ENCODE measurements at places on chromosomes 7 and 10.

DNA sequence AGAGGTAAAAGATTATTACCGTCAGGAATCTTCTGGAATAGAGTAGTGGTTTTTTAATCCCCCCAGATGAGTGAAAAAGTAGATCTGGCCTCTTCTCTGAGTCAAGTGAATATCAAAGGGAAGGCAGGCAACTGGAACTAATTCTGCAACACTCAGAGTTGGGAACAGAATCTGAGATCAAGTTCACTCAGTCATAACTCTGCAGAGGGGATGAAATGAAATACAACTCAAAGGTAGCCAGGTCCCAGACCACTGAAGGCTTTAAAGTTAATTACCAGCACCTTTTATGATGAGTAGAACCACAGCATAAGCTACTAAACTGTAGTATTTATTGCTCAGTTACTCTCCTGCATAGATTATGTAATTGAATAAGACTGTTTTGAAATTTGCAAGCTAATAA, 455.6 kb upstream of the AKR1E2 start:
- no peak for DNase-seq

- peak; percentile 24 for DNase-seq
These were observed 1.0 kb upstream of the PLAC9 start for GRCh38 chr10:80131499-80131901.

DNA sequence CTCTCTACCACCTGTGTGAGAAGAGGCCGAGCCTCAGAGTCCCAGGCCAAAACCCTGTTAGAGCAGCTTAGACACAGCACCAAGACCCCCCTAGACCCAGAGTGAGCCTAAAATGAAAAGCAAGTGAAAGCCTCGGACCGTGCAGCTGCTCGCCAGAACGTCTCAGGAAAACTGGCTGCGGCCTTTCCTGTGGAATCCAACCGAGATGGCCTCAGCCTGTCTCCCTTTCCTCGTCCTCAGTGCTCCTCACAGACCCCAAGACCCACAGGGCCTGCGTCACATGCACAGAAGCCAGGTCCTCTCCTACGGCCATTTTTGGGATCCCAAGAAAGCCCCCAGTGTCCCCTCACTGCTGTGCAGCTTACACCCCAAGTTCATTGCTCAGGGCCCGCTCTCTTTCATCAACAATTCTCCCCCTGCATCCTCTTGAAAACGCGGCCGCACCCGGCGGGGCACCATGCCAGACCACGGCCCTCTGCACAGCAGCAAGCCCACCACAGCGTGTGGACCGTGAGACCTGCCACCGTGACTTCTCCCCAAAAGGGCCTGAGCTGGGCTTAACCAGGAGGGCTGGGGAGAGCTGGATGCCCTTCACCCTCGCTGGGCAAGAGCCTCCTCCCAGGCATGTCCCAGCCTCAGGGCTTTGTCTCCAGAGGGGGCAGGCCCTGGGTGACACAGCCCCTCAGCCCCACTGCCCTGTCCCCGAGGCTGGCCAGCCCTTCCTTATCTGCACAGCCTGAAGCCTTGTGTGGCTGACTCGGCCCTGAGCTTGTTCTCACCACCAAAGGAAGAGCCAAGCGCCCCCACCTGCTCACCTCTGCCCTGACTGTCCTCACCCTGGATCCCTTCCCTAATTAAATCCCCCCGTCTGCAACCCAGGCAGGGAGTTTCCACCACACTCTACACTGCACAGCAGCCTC, 142.9 kb downstream of the PTPRN2 start:
- DNase-seq = no peak

GRCh38 chr7:137328373-137329120, 15.0 kb downstream of the PTN start:
- DNase-seq = no peak

- DNase-seq = no peak
These were observed 11.8 kb downstream of the FAM3C start for GRCh38 chr7:121384265-121384664.

GRCh38 chr7:43648473-43649406, 65.8 kb downstream of the STK17A start:
- peak; percentile 43 for DNase-seq

DNA sequence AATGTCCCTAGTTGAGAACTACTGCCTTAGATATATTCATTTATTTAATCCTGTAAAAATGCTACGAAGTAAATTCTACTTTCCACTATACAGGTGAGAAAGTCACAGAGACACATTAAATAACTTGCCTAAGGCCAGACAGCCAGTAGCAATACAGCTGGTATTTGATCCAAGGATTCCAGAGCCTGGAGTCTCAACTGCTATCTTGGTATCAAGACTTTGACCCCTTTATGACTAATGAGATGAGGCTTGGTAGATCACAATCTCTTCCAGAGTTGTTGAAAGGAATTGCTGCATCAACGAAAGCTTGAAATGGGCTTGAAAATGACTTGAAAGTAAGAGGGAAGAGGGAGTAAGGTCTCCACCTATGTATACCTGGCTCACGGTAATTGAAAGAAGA, 83.3 kb downstream of the ORC5 start:
- DNase-seq = no peak

DNA sequence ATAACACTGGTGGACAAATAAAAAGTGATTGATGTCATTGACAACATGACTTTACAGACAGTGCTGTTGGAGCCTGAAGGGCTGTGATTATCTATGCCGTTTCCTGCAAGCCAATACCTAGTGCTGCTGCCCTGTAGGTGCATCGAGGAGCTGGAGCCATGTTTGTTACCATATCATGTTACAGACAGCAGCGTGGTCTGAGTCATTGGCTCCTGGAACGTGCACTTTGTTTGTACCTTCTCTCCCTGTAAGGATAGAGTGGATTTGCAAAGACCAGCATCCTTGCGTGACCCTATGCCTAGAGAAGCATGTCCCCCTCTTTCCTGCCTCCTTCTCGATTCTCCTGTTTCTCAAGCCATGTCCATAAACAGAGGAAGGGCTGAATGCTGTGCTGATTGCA, 597.2 kb downstream of the TYW1 start:
- no peak for DNase-seq

DNA sequence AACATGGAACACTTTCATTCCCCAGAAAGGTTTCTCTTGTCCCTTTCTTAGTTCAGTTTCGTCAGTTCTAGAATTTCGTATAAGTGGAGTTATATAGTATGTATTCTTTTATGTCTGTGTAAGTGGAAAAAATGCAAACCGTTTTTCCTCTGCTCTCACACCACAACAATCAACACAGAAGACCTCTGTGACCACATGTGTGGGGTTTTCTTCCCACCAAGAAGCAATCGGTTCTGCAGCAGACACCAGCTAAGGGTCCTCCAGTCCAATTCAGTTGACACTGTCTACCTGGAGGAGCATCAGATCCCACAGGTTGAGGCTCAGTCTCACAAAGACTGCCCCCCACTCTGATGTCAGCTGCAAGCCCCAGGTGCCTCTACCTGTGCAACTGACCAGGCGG, 6.2 kb downstream of the CDC123 start:
- no peak for DNase-seq

DNA sequence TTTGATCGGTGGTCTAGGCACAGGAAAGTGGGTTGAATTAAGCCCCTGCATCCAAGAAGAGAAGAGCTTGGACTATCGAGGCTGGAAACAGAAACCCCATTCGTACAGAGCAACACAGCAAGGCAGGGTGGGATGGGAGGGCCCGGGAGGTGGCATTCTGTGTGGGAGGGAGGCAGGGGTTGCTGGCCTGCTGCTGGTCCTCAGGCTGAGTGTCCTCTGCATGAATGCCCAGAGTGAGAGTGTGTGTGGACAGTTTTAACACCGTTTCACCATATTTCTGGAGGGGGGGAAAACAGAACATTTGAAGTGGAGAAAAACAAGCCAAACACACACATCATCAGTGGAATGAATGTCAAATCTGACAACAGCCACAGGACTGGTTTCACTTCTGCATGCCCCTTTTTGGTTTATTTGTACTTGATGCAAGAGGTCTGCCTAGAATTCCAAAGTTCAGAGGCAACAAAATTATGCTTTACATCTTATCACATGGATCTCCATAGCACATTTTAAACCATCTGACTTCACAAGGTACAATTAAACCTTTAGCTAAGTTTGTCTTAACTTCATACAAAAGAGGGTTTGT, 11.1 kb upstream of the ENO4 start:
- DNase-seq = no peak

DNA sequence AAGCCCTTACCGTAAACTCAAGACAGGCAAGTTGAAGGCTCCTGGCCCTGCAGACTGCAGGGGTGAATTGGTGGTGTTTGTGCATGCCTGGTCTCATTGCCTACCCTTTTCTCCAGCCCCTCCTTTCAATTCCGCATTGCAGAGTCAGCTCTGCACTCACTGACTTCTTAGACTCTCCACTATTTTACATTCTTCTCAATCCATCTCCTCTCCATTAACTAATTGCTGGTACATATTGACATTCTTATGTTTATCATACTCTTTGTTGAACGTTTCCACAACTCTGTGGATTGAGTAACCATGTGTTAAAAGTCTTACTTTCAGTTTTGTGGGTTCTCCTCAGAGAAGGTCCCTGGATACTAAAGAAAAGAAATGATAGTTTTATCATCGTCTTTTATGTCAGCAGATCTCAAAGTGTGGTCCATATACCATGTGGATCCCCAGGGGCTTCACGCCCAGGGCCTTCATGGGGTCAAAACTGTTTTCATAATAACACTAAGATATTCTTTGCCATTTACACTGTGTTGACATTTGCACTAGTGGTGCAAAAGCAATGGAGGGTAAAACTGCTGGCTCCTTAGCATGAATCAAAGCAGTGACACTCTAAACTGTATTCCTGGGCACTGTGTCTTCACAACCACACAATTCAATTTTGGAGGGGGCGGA, 135.4 kb upstream of the FZD1 start:
- no peak for DNase-seq

DNA sequence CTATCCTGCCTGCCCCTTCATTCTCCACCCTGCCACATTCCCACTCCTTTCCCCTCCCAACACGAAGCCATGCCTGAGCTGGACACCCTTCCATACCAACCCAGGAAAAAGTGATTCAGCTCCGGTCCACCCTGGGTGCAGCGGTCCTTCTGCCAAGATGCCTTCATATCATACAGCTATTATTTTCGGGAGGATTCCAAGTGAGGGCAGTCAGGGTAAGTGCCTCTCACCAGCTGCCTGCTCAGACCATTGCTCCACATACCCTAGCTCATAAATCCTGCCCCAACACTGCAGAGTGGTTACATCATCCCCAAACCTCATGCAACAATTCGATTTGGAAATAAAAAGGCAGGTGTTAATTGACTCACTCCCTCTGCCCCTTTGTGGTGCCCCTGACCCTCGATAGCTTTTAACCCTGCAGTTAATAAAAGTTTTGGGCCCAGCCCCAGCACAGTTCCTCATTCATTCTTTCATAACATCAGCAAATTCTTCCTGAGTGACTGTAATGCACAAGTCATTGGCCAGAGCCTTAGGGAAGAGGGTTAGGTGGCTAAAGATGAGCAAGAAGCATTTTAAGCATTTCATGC, 42.6 kb downstream of the ZNF503 start:
- DNase-seq = peak; percentile 86

DNA sequence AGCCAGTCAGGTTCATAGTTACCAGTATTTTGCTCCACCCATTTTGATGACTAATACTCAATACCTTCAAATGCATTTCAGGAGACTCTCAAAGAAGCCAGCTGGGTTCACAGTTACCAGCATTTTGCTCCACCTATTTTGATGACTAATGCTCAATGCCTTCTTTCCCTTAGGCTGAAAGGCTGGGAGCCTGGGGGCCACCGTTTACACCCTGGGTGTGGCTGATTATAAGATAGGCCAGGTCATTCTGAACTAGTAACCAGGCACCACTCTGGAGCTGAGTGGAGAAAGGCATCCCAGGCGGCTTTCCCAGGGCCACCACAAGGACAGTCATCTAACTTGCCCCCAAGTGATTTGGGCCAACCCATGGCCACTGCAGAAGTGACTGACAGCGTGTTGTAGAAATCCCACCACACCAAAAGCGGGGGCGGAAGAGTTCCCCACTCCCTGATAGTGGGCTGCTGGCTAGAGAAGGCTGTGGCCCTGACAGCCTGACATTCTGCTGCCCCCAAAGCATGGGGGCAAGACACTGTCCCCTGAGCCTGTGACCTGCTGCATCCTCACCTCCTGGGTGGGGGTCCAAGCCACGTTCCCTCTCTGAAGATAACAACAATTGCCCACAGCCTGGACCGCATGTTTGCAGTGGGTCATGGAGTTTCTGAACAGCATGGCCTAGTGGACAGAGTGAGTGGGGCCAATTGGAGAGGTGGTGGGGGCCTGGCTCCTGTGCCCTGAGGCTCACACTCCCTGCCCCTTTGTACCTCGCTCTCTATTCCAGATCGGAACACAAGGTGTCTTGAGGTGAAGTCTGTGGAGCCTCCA, 23.0 kb upstream of the ZNF488 start:
- peak; percentile 42 for DNase-seq

DNA sequence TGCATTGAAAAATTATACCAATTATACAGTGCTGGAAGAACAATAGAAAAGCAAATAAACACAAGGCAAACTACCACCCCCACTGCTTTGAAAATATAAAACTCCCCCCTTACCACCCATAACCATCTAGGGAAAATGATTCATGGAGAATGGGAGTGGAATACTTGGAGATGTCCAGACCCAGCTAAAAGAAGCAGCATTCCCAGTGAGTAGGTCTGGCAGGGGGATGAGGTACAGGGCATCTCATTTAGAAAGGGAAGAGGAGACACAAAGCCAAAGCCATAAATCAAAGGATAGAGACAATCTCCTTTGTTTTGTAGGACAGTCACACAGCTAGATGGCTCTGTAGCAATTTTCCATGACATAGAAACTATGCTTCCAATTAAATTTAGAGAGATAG, 36.0 kb upstream of the DGKI start:
- no peak for DNase-seq

- peak; percentile 38 for DNase-seq
These were observed 223.0 kb downstream of the AHR start for GRCh38 chr7:17521437-17521836.

DNA sequence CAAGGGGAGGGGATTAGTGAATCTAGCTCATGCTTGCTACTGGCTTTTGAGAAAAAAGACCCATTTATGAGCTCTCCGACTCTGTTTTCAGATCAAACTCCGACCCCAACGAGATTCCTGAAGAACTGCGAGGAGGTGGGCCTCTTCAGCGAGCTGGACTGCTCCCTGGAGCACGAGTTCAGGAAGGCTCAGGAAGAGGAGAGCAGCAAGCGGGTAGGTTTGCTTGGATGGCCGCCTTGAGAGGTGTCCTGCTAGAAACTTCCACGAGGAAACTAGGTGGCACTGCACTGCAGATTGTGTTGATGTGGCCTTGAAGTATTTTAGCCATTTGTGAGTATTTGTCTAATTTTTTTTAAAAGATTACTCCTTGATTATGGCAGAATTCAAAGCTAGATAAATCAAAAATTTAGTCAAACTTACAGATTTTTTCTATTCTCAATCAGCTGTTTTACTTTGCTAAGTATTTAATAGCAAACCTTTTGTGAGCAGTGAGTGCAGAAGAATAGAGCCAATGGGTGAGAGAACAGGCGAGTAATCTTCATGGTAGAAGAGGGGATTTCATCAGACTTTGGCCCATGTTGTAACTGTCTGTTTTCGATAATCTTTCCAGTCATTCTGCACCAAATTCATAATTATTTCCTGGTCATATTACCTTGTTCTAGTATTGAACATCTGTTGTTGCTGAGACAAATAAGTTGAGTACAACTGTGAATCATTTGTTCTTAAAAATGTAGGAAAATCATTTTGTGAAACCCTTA, 95.4 kb downstream of the CREB5 start:
- DNase-seq = no peak

- DNase-seq = no peak
These were observed 782 bp downstream of the POU6F2 start for GRCh38 chr7:38978491-38978890.

GRCh38 chr10:35778306-35778705, 136.2 kb upstream of the FZD8 start:
- DNase-seq = no peak

GRCh38 chr7:34655384-34655783, 2.6 kb upstream of the NPSR1 start:
- no peak for DNase-seq

Data from GM03348 (cell line).